CD4-positive, alpha-beta T cell (primary cell): ENCODE measurements at places on chromosomes 11 and 22. TPM values are rescaled to one million over a fixed set of nuclear protein-coding genes. Genes with fewer than 3 reads are reported as not detected.

Gene MMP13
- not detected for total RNA-seq

Gene ZW10
- total RNA-seq, result 2.0 TPM

Gene MSANTD4
- total RNA-seq, result 4.3 TPM

Gene LINC01488
- total RNA-seq, result not detected

Gene MCAT
- 16.1 TPM for total RNA-seq

Gene YPEL1
- 2.3 TPM for total RNA-seq

Gene MPZL2
- total RNA-seq, result 0.95 TPM

Gene FLRT1
- total RNA-seq, result not detected

Gene FAM227A
- total RNA-seq, result 0.34 TPM

Gene PNPLA5
- not detected for total RNA-seq

- H3K36me3 ChIP-seq, result peaks cover 53% of the 10 kb centered on the region
- H3K4me1 ChIP-seq, result peaks cover 17% of the 10 kb centered on the region
- DNase-seq, result no peak
- no peak overlapping the region for H3K4me3 ChIP-seq
These were observed 6.2 kb upstream of the UBE4A start for GRCh38 chr11:118353084-118353710.

DNA sequence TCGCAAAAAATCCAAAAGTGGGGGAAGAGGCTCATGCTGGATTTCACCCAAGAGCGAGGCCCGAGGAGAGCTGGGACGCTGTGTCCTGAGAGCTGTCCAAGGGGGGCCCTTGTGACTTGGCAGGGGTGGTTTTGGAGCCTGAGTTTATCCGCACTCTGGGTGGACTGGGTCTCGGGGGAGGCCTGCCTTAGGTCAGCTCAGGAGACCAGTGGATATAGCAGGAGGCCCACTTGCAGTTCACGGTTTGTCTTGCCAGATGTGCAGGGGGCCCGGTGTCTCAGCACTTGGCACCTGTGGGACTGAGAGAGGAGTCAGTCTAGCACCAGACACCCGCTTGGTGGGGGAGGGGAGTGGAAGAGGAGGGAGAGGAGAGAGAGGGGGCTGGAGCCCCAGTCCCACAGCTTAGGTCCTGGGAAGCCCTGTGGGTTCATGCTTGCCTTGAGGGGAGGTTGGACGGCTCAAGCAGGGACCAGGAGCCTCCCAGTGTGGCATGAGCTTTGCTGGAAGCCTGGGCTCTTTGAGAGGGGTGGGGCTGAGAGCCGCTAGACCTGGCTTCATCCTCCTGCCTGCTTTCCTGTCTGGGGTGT is 33.4 kb downstream of the PARVB start:
- H3K36me3 ChIP-seq, result no peaks in the 10 kb centered on the region
- H3K27ac ChIP-seq, result no peak overlapping the region
- no peaks in the 10 kb centered on the region for H3K4me1 ChIP-seq
- H3K27me3 ChIP-seq, result no peaks in the 10 kb centered on the region

- no peak overlapping the region for H3K27ac ChIP-seq
- no peak for DNase-seq
- no peaks in the 10 kb centered on the region for H3K27me3 ChIP-seq
- H3K36me3 ChIP-seq, result no peaks in the 10 kb centered on the region
- no peak overlapping the region for H3K4me3 ChIP-seq
- H3K4me1 ChIP-seq, result no peaks in the 10 kb centered on the region
These were observed 515.1 kb downstream of the CNTN5 start for GRCh38 chr11:99535819-99536218.

- H3K4me1 ChIP-seq, result no peaks in the 10 kb centered on the region
- H3K36me3 ChIP-seq, result no peaks in the 10 kb centered on the region
- H3K27ac ChIP-seq, result no peak overlapping the region
- H3K4me3 ChIP-seq, result no peak overlapping the region
- H3K27me3 ChIP-seq, result no peaks in the 10 kb centered on the region
These were observed 79.3 kb downstream of the CTTN start for GRCh38 chr11:70477609-70478008.

GRCh38 chr22:29635734-29636357 is 32.4 kb downstream of the NF2 start:
- H3K4me1 ChIP-seq, result no peaks in the 10 kb centered on the region
- H3K27me3 ChIP-seq, result no peaks in the 10 kb centered on the region
- H3K27ac ChIP-seq, result no peak overlapping the region

- H3K27me3 ChIP-seq, result no peaks in the 10 kb centered on the region
- H3K4me3 ChIP-seq, result no peak overlapping the region
- no peaks in the 10 kb centered on the region for H3K36me3 ChIP-seq
- H3K27ac ChIP-seq, result no peak overlapping the region
- DNase-seq, result no peak
These were observed 11.4 kb upstream of the VSTM5 start for GRCh38 chr11:93861808-93862207.

GRCh38 chr11:116527180-116527991 is 245.4 kb downstream of the BUD13 start:
- no peak overlapping the region for H3K27ac ChIP-seq
- H3K36me3 ChIP-seq, result no peaks in the 10 kb centered on the region
- H3K4me3 ChIP-seq, result no peak overlapping the region

DNA sequence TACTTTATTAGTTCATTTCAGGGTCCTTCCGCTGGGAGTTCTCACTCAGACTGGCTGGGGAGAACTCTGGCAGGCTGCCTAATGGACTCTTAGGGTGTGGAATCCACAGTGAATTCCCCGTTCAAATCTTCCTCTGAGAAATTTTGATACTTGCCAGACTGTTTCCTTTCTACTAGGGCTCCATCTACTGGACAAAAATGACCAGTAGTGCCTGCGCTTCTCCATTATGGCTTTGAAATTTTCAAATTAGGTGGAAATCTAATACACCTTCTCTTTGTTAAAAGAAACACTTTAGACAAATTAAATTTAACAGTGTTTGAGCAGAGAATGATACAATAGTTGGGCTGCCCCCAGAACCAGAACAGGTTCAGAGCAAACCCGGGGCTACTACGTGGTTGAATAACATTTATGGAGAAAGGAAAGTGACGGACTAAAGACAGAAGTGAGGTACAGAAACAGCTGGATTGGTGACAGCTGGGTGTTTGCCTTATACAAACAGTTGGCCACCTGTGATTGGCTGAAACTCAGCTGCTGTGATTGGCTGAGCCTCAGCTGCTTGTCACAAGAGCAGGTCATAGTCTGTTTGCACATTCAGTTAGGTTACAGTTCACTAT is 52.9 kb upstream of the FDX1 start:
- no peak overlapping the region for H3K27ac ChIP-seq
- H3K4me3 ChIP-seq, result no peak overlapping the region
- H3K4me1 ChIP-seq, result no peaks in the 10 kb centered on the region

DNA sequence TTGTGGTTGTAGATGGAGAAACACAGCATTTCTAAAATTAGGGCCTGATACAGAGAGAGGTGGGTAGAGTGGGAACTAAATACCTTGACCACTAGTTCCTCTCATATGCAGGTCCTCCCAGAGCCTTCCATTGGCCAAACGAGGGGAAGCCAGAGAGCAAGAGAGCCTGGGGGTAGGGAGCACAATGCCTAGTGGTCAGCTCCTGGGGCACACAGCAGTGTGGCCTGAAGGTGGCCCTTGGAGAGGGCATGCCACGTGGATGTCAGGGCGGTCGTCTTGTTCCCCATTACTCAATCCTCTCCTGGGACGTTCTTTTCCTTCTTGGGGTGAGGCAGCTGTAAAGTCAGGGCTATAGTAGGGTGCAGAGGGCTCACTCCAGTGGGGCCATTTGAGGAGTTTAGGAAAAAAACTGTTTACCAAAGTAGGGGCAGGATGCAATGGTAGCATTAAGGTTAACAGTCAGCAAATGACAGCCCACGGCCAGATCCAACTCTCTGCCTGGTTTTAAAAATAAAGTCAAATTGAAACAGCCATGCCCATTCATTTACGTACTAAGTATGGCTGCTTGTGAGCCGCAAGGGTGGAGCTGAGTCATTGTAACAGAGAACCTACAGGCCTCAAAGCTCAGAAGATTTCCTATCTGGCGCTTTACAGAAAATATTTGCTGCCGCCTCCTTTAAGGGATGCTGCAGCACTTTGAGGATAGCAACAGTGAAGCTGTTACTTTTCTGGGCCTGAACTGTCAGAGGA is 7.6 kb downstream of the MYO18B start:
- H3K4me3 ChIP-seq, result no peak overlapping the region
- H3K4me1 ChIP-seq, result no peaks in the 10 kb centered on the region
- DNase-seq, result no peak
- no peak overlapping the region for H3K27ac ChIP-seq
- H3K36me3 ChIP-seq, result no peaks in the 10 kb centered on the region

DNA sequence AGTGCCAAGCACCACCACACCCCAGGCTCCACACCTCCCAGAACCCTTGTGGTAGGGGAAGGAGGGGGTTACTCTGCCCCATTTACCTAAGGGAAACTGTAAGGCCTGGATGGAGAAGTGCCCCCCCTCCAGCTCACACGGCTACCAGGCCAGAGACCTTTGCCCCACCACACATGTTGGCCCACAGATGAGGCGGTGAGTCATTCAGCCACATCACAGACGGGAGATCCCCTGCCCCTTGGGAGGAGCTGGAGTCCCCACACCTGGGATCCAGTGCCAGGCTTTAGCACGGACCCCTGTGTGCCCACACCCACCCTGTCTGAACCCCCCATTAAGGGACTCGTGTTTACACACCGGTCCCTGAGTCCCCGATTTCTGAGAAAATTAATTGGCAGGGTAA is 24.9 kb downstream of the CDKN1C start:
- no peak overlapping the region for H3K4me3 ChIP-seq
- H3K4me1 ChIP-seq, result no peaks in the 10 kb centered on the region
- no peak overlapping the region for H3K27ac ChIP-seq
- peaks cover 19% of the 10 kb centered on the region for H3K27me3 ChIP-seq
- no peaks in the 10 kb centered on the region for H3K36me3 ChIP-seq

GRCh38 chr11:74723511-74723910 is 7.7 kb downstream of the CHRDL2 start:
- peaks cover 6% of the 10 kb centered on the region for H3K4me1 ChIP-seq
- DNase-seq, result no peak
- H3K36me3 ChIP-seq, result no peaks in the 10 kb centered on the region
- H3K4me3 ChIP-seq, result no peak overlapping the region
- H3K27ac ChIP-seq, result no peak overlapping the region

DNA sequence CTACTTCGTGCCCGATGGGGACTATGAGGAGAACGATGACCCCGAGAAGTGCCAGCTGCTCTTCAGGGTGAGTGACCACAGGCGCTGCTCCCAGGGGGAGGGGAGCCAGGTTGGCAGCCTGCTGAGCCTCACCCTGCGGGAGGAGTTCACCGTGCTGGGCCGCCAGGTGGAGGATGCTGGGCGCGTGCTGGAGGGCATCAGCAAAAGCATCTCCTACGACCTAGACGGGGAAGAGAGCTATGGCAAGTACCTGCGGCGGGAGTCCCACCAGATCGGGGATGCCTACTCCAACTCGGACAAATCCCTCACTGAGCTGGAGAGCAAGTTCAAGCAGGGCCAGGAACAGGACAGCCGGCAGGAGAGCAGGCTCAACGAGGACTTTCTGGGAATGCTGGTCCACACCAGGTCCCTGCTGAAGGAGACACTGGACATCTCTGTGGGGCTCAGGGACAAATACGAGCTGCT is 751 bp downstream of the FIBIN start:
- no peak overlapping the region for H3K4me3 ChIP-seq
- no peaks in the 10 kb centered on the region for H3K4me1 ChIP-seq
- no peak overlapping the region for H3K27ac ChIP-seq
- no peaks in the 10 kb centered on the region for H3K27me3 ChIP-seq
- DNase-seq, result no peak

DNA sequence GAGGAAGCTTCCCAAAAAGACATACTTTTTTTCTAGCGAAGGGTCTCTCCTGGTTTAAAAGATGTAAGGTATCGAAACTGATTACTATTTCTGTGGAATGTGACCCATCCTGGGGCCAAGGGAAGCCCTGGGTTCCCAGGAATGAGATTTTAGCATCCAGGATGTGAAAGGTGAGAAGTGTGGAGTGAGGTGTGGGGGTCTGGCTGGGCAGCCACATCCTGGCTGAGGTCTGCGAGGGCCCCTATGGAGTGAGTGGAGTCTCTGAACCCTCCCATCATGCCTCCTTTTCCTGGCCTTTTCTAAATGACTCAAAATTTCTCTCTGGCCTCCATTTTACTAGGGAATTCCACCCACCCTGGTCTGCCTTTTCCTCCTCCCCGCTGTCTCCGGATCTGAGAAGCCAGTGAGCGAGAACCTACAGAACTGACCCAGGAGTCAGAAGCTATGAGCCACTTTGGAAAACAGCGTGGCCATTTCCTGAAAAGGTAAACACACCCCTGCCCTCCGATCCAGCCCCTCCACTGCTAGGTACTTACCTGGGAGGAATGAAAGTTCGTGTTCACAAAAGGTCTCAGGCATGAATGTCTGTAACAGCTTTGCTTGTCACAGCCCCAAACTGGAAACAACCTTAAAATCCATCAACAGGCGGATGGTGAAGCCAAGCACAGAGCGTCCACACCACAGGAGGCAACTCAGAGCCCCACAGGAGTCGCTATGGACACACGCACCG is 27.7 kb upstream of the SHANK2 start:
- no peaks in the 10 kb centered on the region for H3K4me1 ChIP-seq
- H3K27me3 ChIP-seq, result no peaks in the 10 kb centered on the region
- no peaks in the 10 kb centered on the region for H3K36me3 ChIP-seq
- no peak for DNase-seq
- H3K27ac ChIP-seq, result no peak overlapping the region
- no peak overlapping the region for H3K4me3 ChIP-seq

DNA sequence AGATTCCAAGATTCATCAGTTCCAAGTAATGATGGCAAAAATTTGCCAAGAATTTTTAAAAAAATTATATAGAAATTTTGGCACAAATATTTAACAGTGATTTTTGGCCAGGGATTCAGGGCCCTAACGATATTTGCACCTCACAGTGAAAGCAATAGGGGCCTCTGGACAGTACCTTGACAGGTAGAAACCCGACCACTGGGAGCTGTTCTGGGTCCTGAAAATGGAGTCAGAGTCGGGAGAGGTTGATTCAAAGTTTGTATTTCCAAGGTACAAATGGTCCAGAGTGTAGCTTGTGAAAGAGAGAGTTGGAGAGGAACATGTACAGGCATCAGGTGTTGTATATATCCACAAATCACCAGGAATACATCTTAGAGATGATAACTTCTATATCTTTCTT is 41.6 kb downstream of the MRGPRX2 start:
- no peaks in the 10 kb centered on the region for H3K4me1 ChIP-seq
- H3K27me3 ChIP-seq, result peaks cover 6% of the 10 kb centered on the region
- H3K4me3 ChIP-seq, result no peak overlapping the region
- DNase-seq, result no peak
- H3K27ac ChIP-seq, result no peak overlapping the region

- H3K4me3 ChIP-seq, result no peak overlapping the region
- DNase-seq, result no peak
- peaks cover 17% of the 10 kb centered on the region for H3K4me1 ChIP-seq
These were observed 3.0 kb downstream of the TBRG1 start for GRCh38 chr11:124625504-124626168.
